Glomerular endothelial cell (primary cell): ENCODE measurements at places on chromosomes 2 and 18.

- no peak for DNase-seq
Measured at GRCh38 chr2:187003611-187004010, 154.6 kb upstream of the ZSWIM2 start.

DNA sequence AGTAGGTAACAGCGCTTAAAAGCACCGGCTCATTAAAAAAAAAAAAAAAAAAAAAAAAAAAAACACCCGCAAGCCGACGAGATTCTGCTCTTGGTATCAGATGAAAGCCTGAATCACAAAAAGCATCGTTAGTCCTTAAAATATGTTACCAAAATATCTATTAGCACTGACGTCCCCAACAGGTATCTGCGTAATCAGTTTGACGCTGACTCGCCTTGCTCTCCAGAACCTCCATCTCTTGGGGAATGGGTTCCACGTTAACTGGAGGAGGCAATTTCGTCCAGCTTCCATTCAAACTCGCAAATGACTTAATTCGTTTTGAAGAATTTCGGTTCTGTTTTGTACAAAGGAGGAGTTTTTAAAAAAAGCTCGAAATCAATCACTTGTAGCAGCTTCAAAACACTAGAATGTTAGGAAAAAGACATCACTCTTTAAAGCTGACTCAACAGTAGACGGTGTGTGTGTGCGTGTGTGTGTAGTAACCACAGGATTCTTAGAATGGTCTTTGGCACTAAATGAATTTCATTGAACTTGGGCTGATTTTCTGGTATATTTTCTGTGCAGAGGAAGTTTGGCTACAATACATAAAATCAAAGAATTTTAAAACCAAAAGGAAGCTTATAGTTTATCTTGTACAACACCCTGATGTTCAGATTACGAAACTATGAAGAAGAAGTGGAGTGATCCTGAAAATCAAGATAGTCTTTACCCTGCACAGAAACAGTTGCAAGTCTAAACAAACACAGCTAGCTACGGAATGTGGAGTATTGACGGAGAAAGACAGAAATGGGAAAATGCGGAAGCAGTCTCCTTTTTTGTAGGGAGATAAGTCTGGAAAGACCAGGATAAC lies 1.1 kb upstream of the PGAP1 start:
- no peak for DNase-seq

GRCh38 chr2:105168543-105168942 lies 73.0 kb upstream of the GPR45 start:
- DNase-seq: no peak

- no peak for DNase-seq
Measured at GRCh38 chr2:145066151-145066661, 546.3 kb upstream of the ZEB2 start.

GRCh38 chr2:68925295-68925896 lies 27.3 kb downstream of the GKN2 start:
- DNase-seq: no peak

DNA sequence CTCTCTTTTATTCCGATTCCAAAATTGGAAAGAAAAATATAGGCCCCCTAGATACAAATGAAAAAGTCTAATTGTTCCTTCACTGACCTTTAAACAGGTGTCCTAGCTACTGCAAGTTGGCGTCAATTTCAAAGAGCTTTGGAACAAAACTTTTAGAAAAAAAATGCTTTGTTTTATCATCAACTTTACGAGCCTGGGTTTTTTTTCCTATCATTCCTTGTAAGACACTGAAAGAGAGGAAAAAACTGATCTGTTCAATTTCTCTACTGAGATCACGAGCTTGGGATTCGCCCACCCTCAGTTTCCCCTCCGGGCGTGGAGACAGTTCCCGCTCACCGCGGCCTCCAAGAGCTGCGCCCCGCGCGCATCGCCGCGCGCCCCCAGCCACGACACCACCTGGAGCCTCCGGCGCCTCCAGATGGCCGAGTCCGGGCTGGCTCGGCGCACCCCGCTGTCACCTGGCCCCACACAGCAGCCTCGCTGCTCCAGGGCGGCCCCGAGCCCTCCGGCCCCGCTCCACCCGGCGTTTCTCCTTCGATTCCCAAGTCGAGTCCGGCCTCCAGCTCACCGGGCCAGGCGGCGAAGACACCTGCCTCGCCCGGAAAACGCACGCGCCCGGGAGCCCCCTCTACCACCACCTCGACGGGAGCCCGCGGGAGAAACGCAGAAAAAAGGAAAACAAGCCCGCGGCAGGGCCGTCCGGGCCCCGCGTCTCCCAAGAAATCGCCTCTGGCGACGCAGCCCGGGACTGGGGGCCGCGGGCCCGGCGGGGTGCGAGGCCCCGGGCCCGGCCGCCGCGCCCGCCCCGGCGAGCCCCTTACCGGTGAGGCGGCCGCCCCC lies 656 bp downstream of the TBC1D8 start:
- DNase-seq: no peak

DNA sequence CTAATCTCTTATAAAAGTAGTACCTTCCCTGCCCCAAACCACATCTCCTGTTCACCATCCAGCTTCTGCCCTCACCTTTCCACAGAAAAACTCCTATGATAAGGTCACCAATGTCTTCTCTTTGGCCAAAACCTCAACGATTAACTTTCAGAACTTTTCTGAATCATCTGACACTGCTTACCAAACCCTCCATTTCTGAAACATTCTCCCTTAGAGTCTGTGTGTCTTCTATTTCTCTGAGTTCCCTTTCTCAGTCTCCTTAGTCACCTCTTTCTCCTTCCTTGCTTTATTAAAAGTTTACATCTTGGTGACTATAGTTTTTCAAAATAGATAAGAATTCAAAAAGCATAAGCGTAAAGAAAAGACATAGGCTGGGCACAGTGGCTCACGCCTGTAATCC lies 51.3 kb upstream of the SP3 start:
- DNase-seq: no peak

GRCh38 chr2:1811258-1811970 lies 67.1 kb upstream of the PXDN start:
- DNase-seq: no peak

DNA sequence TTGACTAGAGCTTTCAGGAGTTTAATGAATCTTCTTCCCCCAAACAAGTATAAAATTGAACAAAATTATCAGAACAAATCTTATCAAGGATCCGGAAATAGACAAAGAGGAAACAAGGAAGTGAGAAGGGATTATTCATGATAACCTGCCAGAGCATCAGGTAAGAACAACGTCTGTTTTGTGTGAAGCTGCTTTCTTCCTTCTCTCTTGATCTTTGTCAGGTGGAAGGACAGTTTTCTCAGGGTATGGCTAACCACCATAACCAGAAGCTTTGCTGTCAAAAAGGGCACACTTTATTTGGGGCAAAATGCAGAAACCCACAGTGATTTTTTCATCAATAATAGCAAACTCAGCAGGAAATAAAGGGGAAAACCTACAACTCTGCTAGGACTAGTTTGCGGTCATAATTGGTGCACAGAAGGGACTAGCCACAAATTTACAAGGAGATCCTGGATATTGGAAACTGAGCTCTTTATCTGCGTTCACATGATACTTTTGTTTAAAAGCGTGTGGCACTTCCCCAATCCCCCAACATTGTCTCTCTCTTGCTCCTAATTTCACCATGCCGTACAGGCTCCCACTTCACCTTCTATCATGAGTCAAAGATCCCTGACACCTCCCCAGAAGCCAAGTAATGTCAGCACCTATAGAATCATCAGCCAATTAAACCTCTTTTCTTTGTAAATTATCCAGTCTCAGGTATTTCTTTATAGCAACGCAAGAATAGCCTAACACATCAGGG lies 124.2 kb downstream of the FSIP2 start:
- no peak for DNase-seq

DNA sequence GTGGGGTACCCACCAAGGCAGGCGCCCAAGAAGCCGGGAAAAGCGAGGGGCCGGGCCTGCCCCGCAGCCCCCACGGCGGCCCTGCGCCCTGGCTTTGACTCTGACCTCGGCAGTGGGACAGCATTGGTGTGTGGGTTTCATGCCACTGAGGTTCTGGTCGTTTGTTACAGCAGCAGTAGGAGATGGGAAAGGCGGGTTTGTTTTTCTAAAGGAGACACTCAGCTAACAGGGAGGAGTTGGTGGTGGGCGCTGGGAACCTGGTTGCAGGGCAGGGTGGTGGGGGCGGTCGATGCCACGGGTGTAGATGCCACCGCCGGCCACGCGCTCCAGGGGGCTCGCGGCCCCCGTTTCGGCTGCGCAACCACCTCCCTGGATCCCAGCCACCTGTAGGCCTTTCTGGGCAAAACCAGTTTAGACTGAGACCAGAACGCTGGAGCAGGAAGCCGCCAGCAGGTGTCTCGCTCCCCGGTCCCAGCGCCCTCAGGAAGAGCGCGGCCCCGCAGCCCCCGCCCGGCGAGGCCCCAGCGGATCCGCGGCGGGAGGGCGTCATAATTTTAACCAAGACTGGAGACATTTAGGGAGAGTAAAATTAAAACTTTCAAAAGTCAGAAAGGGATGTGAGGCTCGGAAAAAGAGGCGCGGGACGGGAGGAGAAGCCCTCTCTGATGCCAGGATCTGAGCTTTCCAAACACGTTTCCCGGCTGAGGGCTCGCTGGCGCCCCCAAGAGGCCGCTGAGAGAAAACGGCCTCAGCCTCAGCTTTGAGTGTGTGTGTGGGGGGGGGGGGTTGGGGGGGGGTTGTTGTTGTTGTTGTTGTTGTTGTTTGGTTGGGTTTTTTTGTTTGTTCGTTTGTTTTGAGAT lies 17.4 kb downstream of the CIDEA start:
- DNase-seq: no peak

- DNase-seq: no peak
Measured at GRCh38 chr2:57947398-57947797, 99.2 kb upstream of the VRK2 start.

GRCh38 chr2:32932825-32933755 lies 13.7 kb upstream of the LTBP1 start:
- no peak for DNase-seq

- DNase-seq: no peak
Measured at GRCh38 chr2:145290986-145291385, 771.1 kb upstream of the ZEB2 start.

DNA sequence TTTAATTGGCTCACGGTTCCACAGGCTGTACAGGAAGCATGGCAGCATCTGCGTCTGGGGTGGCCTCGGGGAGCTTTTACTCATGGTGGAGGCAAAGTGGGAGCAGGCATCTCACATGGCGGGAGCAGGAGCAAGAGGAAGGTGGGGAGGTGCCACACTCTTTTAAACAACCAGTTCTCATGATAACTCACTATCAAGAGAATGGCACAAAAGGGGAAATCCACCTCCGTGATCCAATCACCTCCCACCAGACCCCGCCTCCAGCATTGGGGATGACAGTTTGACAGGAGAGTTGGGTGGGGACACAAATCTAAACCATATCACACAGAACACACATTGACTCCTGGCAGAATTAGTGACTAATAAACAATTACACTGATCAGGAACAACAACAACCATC lies 68.6 kb upstream of the ACKR3 start:
- no peak for DNase-seq

DNA sequence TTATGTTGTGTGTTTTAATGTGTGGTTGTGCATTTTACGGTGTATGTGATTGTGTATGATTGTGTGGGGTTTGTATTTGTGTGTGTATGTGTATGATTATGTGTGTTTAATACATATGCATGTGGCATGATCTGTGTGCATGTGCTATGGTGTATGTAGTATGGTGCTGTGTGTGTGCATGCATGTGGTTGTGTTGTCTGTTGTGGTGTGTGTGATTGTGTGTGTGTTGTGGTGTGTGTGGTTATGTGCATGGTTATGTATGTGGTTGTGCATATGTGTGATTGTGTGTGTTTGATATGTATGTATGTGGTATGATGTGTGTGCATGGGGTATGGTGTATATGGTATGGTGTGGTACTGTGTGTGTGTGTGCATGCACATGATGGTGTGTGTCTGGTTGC lies 148.1 kb upstream of the AGAP1 start:
- DNase-seq: no peak

DNA sequence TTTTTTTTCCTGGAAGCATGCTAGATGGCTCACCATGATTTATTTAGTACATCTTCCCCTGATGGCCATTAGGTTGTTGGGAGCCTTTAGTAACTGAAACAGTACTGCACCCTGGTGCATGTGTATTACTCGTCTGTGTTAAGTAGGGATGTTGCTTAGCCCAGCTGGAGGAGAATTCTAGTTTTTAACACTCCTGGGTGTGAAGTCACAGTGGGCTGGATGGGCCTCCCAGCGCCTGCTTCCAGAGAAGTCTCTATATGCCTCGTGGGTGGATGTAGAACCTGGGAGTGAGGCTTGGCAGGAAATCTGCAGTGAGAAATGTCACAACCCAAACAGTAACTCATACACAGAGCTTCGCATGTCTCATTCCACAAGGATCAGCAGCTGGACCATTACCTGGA lies 28.9 kb upstream of the NT5DC4 start:
- no peak for DNase-seq

DNA sequence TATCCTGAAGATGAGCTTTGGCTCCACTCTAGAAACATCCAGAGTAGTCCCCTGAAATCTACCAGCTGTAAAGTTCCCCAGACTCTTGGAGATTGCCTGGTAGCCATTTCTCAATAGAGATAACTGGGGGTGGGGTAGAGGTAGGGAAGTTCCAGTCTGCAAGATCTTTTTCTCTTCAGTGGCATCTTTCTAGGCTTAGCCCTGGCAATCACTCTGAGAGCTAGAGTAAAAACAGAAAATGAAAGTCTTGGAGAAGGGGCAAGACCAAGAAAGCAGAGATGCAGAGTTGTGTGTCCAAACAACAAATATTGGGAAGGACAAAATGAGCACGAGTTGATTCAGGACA lies 41.8 kb upstream of the LCLAT1 start:
- DNase-seq: no peak

- DNase-seq: no peak
Measured at GRCh38 chr2:3970791-3971651, 267.6 kb downstream of the DCDC2C start.

- no peak for DNase-seq
Measured at GRCh38 chr18:46622451-46622850, 34.6 kb downstream of the LOXHD1 start.

DNA sequence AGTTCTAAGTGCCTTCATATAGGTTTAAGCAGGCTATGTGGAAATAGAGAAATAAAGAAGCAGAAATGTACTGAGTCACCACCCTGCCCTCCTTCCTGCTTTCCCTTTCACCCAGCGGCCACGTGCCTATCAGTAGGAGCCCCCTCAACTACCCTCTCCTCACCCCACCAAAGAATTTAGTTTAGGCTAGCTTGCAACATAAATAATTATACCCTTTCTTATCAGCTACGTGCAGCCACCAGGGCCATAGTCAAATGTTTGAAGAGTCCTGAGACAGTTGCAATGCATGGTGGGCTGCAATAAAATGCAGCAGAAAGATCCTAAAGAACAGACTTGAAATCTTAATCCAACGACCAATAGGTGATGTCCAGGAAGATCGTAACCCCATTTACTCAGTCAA lies 101.2 kb downstream of the RTP5 start:
- no peak for DNase-seq

DNA sequence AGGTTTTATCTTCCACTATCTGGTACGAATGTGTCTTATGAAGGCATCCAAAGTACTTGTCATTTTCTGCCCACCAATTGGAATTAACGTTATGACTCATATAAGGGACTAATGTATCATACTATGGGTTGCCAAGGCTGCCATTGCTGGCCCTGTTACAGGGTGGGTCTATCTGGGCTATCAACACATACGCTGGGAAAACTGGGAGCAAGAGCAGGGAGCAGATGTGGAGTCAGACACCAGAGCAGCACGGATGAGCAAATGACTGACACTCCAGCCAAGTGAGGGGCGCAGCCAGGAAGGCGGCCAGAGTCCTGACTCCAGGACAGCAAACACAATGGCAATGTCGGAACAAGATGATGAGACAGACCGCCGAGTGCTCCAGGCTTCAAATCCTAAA lies 145.9 kb downstream of the COPS8 start:
- no peak for DNase-seq

GRCh38 chr2:131835621-131836091 lies 308.0 kb downstream of the CCDC74A start:
- no peak for DNase-seq
